Fibroblast of skin of right quadriceps (primary cell): ENCODE measurements at places on chromosomes 3 and 15.

DNA sequence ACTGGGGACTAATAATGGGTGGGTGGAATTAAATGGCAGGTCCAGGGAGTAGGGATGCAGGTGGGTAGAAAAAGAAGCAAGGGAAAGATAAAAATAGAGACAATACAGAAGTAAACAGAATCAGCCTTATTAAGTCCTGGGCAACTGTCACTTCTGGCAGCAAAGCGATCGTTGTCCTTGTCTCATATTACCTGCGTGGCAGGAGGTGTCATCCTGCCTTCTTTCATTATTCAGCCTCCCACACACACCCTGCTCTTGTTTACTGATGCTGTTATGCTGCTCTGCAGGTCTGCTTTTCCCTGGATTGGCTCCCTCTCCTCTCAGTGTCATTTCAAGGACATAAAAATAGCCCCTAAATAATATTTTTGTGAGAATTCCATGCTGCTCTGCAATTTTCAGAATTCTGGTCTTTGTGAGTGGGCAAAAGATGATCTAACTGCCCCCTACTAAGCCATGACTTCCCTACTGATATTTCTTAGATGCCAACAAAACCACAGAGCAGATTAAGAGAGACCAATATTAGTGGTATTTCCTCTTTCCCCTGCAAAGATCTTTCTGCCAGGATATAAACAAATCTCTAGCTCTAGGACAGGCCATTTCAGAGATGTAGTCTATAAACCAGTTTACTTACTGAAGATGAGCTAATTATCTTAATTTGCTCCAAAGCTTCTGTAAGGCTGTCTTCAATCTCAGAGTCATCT lies 8.5 kb downstream of the VEPH1 start:
- DNase-seq: peak; percentile 31

DNA sequence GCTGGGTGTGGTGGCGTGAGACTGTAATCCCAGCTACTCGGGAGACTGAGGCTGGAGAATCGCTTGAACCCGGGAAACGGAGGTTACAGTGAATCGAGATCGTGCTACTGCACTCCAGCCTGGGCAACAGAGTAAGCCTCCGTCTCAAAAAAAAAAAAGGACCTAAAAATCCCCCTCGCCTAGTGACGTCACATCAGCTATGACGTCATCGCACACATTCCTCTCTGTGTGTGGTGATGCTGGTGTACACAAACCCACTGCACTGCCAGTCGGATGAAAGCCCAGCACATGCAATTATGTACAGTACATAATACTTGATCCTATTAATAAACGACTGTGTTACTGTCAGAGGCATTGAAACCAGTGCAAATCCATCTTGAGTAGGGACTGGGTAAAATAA lies 40.2 kb upstream of the SEC61A1 start:
- DNase-seq: no peak

- no peak for DNase-seq
Observed at GRCh38 chr3:80521081-80521480, 753.3 kb upstream of the ROBO1 start.

GRCh38 chr3:5006755-5007202 lies 27.5 kb downstream of the BHLHE40 start:
- no peak for DNase-seq

- no peak for DNase-seq
Observed at GRCh38 chr3:177089901-177090300, 107.4 kb downstream of the TBL1XR1 start.

- DNase-seq: no peak
Observed at GRCh38 chr15:84987949-84988624, 6.4 kb downstream of the PDE8A start.

- DNase-seq: peak; percentile 61
Observed at GRCh38 chr3:186418671-186419145, 56.7 kb upstream of the DGKG start.

- no peak for DNase-seq
Observed at GRCh38 chr3:16303037-16303575, 38.1 kb downstream of the OXNAD1 start.

- no peak for DNase-seq
Observed at GRCh38 chr3:42345811-42346210, 64.6 kb downstream of the LYZL4 start.

- DNase-seq: peak; percentile 11
Observed at GRCh38 chr3:17915341-17915740, 172.9 kb upstream of the TBC1D5 start.

DNA sequence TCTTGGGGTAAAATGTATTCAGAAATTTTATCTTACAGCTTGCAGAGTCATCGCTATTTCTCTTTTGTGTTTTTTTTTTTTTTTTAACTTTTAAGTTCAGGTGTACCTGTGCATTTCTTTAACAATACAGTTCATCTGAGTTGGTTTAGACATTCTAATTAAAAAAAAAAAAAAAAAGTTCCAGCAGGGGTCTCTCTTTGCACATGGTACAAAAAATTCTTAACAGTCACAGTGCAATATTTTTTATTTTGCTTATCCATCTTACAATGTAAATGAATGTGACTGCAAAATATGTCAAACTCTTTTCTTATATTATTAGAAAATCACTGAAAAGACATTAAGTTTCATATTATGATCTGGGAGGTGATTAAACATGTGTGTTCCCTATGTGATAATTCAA lies 47.5 kb upstream of the SLC9A9 start:
- peak; percentile 9 for DNase-seq

- DNase-seq: no peak
Observed at GRCh38 chr3:133890972-133891644, 4.6 kb downstream of the RAB6B start.

- DNase-seq: no peak
Observed at GRCh38 chr3:126706631-126707030, 2.6 kb downstream of the CHCHD6 start.

DNA sequence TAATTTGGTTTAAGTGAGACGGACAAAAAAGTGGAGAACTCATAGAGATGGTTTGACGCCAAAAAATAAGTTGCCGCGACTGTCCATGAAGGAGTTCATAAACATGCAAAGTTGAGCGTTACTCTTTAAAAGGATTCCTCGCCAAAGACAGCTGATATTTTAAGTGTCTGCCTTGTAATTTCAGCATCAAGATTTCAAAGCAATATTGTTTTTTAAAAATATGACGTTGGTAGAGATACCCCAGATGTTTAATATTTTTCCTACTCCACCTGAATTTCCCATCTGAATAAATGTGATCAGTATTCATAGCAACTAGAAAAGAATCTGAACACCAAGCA lies 155.0 kb downstream of the TUSC7 start:
- DNase-seq: no peak

DNA sequence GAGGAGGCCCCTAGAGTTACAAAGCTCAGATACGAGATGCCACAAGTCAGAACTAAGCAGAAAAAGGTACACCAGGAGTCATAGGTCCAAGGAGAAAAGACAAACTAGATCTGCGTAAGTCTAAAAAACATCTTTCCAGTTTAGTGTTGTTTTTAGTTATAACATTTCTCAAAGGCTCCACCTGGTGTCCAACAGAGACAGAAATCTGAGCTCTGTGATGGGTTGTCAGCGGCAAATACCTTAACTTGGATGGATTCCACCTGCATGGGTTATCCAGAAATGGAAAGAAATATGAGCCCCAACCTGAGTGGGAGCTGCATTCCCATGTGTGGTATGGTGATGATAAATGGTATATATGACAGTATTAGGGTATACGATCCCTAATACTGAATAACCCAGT lies 238.6 kb upstream of the CHRM5 start:
- no peak for DNase-seq

- DNase-seq: peak; percentile 2
Observed at GRCh38 chr3:52650439-52650838, 35.3 kb downstream of the PBRM1 start.

DNA sequence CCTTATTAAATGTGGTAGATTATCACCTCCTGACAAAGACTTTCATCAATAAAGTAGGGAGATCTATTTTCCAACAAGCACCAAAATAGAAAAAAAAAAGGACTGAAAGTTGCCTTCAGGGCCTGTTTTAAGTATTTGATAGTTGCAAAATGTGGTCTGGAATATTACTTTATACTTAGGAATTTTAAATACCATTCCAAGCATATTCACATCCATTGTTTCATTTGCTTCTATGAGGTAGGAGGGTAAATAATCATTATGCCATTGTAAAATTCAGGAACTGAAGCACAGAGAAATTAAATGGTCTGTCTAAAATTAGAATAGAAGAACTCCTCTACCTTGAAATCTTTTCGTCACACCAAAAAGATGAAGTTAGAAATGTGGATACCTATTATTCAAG lies 110.0 kb downstream of the TMCC1 start:
- DNase-seq: peak; percentile 2

- DNase-seq: no peak
Observed at GRCh38 chr15:81915990-81916389, 129.8 kb downstream of the MEX3B start.

GRCh38 chr15:61736790-61737189 lies 323.5 kb downstream of the VPS13C start:
- no peak for DNase-seq

DNA sequence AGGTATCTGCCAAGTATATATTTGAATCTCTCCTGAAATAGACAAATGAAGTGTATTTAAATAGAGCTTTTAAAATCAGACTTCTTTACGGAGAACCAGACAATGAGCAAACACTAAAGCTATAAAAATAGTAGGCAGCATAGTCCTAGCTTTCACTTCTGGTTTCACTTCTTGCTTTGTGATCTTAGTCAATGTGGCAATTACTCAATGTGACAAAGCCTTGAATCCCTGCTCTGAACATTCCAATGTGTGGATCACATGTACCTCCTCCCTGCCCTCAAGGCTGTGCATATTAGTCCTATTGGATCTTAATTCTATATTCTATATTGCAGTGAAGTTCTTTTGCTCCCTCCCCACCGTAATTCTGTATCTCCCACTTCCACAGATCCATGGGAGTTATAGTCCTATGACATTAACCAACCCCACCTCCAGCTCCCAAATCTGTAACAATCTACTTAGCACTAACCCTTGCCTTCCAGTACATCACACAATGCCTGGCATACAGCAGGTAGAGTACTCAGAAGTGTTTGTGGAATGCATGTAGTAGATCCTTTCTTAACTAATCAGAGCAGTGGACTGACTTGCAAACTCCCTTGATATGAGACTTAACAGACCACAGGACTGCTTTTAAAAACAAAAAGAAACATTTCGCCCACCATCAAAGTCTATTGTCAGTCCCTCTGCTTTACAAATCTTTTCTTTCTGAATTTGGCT lies 24.3 kb upstream of the CP start:
- peak; percentile 62 for DNase-seq

DNA sequence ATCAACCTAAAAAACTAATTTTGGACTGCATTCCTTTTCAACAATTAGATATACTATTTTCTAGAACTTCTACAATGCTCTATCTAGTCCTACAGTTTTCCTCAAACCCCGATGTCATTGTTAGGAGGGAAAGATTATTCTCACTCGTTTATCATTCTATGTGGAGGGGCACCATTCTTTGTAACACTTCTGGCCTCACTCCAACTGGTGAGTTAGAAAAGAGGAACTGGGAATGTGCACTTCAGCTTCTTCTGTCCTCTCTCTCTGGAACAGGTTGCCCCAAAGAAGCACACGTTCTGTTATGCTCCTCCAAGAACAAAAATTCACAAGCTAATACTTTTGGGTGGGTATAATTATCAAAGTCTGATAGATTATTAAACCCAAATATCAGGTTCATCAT lies 137.9 kb downstream of the UACA start:
- no peak for DNase-seq

GRCh38 chr3:13608969-13609725 lies 60.2 kb downstream of the FBLN2 start:
- DNase-seq: no peak

GRCh38 chr15:88487178-88487795 lies 19.8 kb downstream of the MRPS11 start:
- DNase-seq: no peak

GRCh38 chr3:58003093-58003492 lies 5.1 kb upstream of the FLNB start:
- DNase-seq: no peak

GRCh38 chr3:102078854-102079808 lies 229.8 kb downstream of the NFKBIZ start:
- no peak for DNase-seq

DNA sequence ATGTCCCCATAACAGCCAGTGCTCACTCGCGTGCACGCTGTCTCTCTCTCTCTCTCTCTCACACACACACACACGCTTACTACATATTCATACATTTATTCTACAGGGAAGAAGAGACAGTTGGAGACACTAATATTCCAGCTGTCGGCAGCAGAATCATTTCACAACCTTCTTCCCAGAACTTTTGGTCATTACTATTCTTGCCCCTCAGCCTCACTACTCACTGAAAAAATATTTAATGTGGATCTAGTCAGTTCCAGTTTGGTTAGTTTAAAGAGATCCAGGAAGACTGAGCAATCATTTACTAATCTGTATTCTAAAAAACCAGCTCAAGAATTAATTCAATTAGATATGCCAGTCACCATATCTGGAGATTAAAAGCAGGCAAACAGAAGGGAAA lies 394.9 kb downstream of the PTPRG start:
- DNase-seq: peak; percentile 87

DNA sequence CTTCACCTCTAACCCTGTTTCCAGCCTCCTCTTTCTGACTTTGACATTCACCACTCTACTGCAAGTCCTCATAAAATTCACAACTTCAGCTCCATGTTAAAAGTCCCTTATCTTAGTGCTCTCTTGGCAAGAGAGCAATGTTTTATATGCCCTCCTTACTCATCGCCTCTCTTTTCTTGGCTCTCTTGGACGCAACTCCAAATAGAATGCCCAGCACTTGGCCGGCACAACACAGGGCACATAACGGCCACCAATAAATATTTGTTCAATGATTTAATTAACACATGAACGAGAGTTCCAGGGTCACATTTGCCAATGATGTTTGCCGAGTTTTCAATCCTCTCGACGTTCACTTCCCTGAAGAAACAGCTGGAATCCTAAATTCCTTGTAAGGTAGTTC lies 401.4 kb downstream of the ROBO1 start:
- DNase-seq: no peak

DNA sequence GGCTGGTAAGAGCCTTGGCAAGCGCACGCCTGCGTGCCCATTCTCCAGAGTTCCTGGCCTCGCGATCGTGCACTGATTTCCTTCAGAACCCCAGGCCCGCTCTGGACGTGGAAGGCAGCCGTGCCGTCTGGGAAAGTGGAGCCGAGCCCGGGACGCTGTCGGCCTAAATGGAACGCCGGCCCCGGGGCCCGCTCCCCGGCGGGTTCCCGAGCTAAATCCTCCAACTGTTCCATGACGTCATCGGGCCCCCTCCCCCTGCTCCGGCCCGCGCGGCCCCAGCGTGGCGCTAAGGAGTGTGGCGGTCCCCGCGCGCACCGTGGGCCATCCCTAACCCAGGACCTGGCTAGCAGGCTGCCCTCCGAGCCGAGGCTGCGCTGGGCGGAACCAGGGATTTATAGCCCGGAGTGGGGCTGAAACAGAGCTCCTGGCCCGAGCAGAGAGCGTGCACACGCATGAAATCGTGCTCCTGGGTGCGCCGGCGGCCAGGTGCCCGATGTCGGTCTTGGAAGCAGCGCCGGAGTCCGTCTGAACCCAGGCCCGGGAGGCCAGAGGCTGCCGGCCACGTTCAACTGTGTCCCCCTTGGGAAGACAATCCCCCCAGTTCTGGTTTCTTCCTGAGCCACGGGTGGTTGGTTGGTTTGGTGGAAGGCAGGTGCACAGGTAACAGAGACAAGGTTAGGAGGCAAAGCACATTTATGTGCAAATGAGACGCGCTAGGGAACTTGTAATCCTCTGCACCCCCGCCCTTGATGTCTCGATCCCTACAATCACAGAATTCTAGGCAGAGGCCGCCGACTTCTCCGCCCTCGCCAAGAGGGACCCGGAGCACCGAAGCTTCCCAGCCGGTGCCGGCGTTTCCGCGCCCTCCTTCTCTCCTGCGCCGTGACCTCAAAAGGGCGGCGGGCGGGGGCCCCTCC lies 84.9 kb upstream of the ETV5 start:
- no peak for DNase-seq
